ENCODE measurements at places on chromosomes 3 and 15.
A peak's percentile ranks its signal among the peaks of the same experiment; 100 is the strongest.

DNA sequence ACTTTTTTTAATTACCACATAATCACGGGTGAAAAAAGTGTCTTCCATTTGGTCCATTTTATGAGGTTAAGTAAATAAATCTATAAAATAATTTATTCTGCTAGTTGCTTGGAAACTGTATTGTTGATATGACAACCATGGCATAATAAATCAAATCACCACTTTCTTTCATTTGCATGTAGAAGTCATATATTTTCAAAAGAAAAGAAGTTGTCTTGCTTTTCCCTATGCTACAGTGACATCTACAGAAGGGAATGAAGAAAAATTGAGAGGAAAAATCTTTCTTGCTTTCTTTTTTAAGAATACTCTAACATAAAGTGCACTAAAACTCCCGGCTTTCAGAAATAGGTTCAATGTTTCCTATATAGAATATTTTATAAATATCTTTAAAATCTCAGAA is 228.5 kb downstream of the ZBBX start:
- peak; percentile 24 for DNase-seq

DNA sequence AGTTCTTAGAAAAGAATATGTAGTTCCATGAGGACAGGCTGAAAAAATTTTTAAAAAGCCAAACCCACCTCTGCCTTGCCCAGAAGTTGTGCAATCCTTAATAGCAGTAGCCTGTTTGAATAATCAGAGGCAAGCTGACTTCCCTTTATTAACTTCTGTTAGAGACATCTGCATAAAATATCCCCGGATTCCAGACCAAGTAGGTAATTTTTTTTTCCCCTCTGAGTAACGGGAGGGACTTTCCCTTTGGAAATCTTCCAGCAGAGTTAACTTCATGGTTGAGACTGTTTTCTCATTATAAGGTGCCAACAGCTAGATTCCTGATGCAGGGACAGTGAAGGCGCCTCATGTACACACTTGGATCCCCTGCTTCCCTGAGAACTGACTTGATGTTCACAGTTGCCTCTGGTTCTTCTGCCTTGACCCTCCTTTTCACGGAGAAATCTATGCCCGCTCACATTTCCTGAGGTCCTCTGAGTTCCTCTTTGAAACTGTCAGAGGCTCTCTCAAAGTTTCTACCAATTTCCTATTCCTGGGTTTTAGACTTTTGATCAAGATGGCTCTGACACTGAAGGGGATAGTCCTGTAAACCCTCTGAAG is 227.6 kb upstream of the BHLHE40 start:
- peak; percentile 57 for DNase-seq

- no peak for DNase-seq
These were observed 3.8 kb upstream of the ABTB1 start for GRCh38 chr3:127668906-127669305.

GRCh38 chr3:177928172-177928873 is 607.9 kb upstream of the KCNMB2 start:
- DNase-seq: peak; percentile 69

DNA sequence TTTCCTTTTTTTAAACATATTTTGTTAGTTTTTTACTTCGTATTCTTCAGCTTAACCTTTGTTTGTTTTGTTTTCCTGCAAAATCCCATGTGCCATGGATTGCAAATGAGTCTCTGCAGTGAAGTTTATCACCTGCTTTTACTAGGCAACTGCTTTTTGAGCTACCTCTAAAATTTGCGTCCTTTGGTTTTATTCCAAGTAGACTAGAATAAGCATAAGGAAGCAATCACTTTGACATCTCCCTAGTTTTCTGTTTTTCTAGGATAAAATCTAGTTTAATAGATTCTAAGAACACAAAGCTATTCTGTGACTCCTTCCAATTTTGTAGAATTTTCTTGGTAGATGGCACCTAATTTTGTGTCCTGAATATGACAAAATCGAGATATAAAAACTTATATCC is 1059.2 kb downstream of the OTOL1 start:
- no peak for DNase-seq

DNA sequence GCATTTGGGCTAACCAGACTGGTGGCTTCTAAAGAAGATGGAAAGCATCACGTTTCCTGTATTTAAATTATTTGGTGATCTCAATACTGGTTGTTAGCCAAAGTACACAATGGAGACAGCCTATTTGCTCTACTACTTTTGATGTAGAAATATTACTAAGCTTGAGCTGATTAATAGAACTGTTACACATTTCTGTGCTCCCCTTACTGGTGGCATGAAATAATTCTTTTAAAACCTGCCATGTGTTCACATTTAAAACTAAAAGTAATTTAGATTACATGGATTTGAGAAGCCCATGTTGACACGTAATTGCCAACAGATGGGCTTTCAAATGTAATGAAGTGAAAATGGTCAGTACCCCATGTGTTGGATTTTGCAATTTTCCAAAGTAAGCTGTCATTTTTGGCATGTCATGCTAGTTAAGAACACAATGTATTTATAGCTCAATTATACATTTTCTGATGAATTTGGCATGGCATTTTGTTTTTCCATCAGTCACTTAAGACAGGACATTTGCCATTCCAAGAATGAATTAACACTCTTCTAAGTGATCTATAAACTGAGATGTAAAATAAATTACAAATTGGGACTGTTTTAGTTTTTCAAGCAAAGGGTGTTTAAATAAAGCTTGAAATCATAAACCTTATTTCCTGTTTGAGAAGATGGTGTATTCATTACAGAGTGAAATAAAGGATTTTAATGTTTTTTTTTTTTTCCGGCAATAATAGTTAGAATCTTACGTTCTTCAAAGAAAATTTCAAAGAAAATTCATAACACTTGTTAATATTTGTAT is 10.8 kb upstream of the RARRES1 start:
- DNase-seq: peak; percentile 13

- no peak for DNase-seq
These were observed 85.7 kb downstream of the CRYGS start for GRCh38 chr3:186458306-186459107.

GRCh38 chr15:66564136-66565041 is 1.4 kb downstream of the LCTL start:
- no peak for DNase-seq

DNA sequence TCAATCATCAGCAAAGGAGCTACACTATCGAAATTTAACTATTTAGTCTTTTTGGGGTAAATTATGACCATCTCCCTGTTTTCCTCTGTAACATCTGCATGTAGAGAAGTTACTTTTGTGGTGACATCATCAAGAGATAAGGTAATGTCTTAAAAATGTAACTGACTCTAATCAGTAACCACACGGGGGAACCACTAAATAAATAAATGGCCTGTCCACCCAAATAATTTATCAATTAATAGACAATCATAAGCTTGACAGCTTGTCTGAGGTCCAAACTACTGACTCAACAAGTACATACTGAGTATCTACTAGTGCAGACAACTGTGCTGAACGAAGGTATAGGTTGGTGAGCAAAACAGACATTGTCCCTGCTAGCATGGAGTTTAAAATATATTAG is 219.3 kb downstream of the SLC9A9 start:
- peak; percentile 4 for DNase-seq

DNA sequence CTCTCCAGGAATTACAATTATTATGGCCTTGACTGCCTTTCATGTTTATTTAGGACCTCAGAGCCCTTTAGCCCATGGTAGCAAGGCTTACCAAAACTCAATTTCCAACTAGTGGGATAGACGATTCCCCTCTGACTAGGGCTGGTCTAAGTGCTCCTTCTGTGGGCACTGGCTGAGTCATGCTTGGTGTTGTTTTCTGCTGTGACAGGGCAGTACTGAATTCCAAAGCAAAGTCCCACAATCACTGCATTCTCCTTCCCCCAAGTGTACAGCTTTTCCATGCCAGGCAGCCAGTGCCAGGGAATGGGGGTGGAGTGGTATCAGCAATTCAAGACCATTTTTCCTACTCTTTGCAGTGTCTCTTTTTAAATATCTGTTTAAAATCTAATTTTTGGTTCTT is 509.0 kb upstream of the NECTIN3 start:
- peak; percentile 31 for DNase-seq

- no peak for DNase-seq
These were observed 60.9 kb downstream of the ATP2B2 start for GRCh38 chr3:10444511-10444910.

- DNase-seq: no peak
These were observed 203.2 kb upstream of the MCTP2 start for GRCh38 chr15:94028121-94028520.

DNA sequence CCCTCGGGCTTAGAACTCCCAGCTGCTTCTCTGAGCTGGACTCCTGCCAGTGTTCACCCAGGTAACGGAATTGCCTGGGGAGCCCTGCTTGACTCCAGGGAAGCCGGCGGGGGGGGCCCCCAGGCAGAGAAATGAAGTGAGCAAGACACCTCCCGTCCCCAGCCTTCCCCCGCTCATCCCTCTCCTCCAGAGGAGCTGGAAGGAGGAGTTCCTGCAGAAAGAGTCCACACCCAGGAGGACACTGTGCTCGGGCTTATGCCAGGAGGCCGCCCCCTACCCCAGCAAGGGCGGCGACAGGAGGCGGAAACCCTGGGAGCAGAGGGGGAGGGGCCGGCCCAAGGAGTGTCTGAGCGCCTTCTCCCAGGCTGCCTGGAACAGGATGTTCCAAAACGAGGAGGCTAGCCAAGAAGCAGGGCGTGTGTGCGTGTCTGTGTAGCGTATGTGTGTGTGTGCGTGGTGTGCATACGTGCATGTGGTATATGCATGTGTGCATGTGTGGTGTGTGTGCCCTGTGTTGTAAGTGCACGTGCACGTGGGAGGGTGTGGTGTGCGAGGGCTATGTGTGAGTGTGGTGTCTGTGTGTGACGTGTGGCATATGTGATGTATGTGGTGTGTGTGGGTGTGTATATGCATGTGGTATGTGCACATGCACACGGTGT is 511.3 kb downstream of the SHQ1 start:
- peak; percentile 54 for DNase-seq

GRCh38 chr3:168341192-168341815 is 245.6 kb upstream of the GOLIM4 start:
- DNase-seq: no peak

DNA sequence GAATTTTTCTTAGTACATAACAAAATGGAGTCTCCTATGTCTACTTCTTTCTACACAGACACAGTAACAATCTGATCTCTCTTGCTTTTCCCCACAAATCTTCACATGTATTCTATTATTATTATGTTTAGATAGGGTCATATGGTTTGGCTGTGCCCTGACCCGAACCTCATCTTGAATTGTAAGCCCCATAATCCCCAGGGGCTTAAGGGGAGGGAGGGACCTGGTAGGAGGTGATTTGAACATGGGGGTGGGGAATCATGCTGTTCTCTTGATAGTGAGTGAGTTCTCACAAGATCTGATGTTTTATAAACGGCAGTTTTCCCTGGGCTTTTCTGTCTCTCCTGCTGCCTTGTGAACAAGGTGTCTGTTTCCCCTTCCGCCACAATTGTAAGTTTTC is 86.7 kb upstream of the SELENOK start:
- no peak for DNase-seq

- DNase-seq: no peak
These were observed 57.0 kb upstream of the ZNF148 start for GRCh38 chr3:125431912-125432790.

DNA sequence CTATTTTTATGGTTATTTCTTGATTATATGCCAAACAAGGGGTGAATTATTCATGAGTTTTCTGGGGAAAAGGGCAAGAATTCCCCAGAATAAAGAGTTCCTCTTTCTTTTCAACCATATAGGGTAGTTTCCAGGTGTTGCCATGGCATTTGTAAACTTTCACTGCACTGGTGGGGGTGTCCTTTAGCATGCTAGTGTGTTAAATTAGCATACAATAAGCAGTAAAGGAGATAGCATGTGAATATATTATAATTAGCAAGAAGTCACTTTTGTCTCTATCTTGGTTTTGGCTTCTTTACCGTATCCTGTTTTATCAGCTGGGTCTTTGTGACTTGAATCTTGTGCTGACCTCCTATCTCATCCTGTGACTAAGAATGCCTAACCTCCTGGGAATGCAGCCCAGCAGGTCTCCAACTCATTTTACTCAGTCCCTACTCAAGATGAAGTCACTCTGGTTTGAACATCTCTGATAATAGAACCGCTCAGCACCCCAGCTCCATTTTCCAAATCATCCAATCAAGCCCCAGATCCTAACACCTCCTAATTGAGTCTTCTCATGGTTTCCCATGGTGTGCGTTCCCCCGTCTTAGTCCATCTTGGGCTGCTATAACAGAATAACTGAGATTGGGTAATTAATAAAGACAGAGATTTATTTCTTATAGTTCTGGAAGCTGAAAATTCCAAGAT is 3.4 kb upstream of the SELENOT start:
- DNase-seq: peak; percentile 90

DNA sequence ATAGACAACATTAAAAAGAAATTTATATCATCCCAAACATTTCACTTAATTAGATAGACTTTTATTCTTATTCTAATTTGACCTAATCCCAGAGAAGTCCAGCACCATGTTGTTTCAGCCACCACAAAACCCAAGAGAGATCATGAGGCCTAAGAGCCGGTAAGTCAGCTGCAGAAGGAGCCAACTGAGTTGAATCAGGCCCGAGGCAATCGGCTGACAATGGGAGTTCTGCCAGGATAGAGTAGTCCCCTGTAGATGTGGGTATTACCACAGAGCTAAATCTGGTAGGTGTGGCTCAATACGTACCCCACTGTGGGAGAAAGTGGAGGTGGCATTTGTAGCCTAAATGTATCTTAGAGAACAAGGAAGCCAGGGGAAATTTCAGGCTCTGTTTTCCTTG is 49.7 kb upstream of the UMPS start:
- no peak for DNase-seq

DNA sequence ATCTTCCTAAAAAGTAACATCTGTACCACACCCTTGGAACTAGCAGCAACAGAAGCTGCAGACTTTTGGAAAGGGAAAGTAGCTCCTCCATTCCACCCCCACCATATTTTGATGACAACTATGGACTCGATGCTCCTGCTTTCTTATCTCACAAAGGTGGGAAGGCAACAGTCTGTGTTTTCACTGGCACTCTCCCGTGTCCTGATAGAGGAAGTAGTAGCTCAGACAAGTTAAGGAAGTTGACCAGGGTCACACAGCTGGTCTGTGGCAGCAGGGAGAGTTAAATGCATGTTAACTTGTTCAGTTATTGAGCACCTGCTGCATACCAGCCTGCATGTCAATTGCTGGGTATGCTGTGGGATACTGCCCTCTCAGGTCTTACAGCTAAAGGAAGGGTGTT is 33.1 kb downstream of the BHLHE40 start:
- no peak for DNase-seq

GRCh38 chr15:52783929-52784798 is 6.0 kb downstream of the ONECUT1 start:
- no peak for DNase-seq

DNA sequence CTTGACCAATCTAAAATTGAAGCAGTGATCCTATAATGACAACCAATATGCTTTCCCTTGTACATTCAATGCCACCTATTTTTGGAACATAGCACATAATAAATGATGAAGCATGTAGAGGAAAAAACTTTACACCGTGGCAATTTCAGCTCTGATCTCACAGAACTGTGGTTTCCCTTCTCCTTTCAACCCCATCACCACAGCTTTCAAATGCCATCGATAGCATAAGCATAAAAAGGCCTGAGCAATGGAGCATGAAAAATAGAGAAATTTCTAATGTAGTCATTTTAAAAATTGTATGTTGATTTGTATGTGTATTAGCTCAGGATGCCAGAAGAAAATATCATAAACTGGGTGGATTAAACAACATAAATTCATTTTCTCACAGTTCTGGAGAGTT is 406.0 kb upstream of the TMCO5A start:
- DNase-seq: no peak
